ENCODE measurements at places on chromosomes 2 and 18.

DNA sequence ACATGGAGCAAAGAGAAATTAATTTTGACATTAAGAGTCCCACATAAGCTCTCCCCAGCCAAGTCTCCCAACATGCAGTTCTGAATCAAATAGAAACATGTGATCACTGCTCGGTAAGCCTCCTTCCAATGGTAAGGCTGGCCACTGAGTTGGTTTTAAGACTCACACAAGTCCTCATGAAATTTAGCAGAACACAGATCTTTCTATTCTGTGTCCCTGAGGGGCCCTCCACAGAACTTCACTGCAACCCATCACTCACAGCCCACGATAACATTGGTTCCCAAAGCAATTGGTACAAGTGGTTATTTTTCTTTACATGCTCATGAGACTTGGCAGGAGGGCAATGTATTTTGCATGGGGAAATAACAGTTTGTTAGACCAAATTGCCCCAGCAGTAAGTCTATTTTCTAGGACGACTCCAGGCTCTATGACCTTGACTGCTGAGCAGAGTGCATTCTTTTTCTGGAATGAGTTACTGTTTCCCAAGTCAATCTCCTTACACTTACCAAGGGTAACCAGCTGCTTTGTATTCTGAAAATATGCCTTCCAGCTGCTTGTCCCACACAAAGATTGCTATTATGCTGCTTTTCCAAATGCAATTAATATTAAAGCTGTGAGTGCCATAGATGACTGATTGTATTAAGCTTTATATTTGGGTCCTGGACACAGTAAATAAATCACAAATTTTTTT lies 142.3 kb upstream of the TANK start:
- DNase-seq = no peak

DNA sequence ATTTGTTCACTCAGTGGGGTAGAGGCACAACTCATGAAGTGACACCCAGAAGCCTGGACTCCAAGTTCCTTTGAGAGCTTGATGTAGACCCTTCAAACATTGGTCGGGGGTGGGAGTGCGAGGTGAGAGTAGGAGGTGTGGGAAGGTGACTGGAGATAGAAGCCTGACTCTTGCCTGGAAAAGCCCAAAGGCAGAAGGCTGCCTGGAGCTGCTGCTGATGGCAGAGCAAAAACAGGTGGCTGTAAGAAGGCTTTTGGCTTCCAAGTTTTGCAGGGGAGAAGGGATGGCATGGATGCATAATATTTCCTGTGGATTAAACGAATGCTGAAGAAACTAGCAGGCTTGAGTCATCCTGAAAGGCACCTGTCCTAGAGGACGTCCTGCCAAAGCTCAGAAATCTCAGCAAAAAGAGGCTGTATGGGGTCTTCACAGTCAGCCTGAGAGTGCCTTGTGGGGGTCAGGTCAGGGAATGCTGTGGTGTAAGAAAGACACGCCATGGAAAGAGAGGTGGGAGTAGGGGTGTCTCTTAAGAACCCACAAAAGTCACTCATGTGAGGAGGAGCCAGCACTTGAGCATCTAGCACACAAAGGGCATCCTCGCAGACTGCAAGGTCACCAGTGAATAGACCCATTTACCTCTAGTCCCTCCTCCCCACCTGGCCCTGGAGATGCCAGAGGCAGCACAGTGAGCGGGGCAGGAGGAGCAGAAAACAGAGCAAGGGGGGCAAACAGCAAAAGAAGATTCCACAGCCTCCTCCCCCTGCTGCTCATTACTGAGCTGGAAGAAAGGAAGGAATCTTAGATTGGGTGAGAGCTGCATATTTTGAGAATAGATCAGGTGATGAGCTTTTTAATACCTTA lies 37.5 kb downstream of the FASTKD2 start:
- no peak for DNase-seq

- no peak for DNase-seq
These were observed 53.9 kb downstream of the ANKRD44 start for GRCh38 chr2:197256547-197257170.

DNA sequence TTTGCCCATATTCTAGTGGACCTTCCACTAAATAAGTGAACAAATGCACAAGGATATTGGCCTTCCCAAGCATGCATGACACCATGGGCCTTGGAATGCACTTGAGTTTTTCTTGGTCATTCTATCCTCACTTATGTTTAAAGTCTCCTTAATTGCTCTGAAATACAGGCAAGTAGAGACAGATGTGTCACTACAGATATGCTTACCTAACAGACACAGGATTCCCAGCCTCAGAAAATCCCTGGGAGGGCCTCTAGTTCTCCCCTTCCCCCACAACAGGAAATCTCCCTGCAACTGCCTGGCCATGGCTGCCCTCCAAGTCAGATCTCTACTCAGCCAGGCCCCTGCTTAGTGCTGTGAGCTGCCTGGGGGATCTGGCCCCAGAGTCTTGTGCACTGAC lies 445.2 kb downstream of the IRS1 start:
- DNase-seq = no peak

DNA sequence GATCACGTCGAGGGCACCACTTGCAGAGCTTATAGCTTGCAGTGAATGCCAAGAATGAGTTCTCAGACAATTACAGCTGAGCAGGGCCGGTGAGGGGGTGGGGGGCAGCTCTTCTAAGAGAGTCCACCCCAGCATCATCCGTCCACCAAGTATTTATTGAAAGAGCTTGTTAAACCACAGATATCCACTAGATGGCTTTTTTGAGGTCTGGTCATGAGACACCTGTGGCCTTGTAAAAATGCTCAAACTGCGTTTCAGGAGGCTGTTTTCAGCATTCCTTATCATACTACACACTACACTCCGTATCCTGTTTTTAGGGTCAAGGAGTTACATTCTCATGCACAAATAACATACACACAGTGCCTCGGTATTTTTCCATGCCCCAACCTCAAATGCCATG lies 51.5 kb downstream of the DNAJC10 start:
- DNase-seq = no peak

DNA sequence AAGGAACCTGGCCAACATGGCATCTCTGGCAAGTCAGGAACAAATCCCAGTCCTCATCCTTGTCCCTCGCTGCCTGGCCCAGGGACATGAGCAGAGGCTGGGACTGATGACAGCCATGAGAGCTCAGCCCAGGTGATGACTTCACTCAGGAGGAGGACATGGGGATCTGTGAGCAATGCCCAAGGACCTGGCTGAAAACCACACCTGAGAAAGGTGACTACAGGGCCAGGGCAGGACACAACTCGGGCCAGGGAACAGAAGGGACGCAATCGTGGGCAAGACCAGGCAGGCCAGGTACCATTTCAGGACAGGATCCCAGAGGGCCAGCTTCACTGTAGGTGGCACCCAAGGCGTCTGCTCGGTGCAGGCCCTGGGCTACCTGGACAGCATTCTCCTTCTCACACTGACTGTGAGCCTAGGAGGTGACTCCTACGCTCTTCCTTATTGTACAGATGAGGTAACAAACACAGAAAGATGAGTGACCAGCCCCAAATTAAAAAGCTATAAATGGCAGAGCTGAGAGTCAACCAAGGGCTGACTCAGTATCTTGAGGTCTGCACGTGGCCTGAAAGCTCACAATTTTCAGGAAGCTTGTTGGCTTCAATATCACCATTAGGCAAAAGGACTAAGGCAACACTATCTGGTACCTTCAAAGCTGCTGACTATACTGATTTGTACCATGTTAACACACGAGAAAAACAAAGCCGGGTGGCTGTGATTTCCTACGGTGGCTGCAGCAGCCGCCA lies 141.1 kb downstream of the EIPR1 start:
- no peak for DNase-seq

DNA sequence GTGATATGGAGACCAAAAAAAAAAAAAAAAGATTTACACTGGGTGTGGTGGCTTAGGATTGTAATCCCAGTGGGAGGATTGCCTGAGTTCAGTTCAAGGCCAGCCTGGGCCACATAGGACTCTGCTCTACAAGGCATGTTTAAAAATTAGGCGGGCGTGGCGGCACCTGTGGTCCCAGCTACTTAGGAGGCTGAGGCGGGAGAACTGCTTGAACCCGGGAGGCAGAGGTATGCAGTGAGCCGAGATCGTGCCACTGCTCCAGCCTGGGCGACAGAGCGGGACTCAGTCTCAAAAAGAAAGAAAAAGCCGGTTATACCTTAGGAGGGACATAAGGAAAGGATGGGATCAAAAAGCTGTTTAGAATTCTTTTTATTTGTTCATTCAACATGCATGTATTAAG lies 707 bp upstream of the SPDYA start:
- DNase-seq = no peak

DNA sequence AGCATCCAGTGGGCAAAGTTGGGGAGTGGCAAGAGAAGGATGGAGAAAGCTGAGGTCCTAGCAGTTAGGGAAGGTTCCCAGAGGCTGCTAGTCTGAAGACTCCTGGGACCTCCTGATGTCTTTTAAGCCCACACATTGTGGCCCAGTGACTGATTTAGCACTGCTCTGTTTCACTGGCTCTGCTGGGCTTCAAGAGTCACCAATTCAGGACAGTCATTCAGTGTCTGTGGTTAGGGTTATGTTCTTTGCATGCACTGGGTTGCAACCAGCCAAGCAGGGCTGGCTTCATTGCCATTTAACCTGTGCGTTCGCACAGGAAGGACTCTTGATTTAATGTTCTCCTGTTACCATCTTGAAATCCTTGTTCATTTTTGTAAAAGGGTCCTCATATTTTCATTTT lies 199.2 kb downstream of the ICOS start:
- DNase-seq = no peak

- DNase-seq = no peak
These were observed 47.4 kb downstream of the TSPYL6 start for GRCh38 chr2:54208364-54209240.

DNA sequence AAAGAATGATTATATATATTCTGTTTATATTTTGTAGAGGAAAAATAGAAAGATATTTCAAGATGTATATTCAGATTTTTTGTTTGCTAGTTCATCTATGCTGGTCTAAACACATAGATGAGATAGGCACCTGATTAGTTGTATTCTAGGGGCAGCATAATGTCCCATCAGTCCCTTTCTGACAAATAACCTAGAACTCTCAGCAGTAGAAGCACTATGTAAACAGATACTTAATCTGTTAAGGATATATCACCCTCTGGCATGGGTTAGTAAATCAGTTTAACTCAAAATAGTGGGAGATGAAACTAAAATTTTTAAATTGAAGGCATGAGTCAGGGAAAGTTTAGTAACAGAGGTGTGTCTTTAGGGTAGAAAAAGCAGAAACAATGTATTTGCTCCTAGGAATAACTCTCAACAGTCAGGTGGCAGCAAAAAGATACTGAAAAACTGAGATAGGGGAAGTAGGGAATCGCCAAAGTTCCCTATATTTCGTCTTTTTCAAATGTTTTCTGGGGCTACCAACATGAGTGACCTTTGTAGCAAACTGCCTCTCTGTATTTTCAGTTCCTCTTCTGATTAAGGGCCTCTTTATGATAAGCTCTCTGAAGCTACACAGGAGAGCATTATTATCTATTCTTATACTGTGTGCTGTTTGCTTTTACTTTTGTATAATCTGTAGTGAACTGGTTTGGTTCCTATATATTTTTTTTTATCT lies 5.7 kb downstream of the PPP1R1C start:
- no peak for DNase-seq

DNA sequence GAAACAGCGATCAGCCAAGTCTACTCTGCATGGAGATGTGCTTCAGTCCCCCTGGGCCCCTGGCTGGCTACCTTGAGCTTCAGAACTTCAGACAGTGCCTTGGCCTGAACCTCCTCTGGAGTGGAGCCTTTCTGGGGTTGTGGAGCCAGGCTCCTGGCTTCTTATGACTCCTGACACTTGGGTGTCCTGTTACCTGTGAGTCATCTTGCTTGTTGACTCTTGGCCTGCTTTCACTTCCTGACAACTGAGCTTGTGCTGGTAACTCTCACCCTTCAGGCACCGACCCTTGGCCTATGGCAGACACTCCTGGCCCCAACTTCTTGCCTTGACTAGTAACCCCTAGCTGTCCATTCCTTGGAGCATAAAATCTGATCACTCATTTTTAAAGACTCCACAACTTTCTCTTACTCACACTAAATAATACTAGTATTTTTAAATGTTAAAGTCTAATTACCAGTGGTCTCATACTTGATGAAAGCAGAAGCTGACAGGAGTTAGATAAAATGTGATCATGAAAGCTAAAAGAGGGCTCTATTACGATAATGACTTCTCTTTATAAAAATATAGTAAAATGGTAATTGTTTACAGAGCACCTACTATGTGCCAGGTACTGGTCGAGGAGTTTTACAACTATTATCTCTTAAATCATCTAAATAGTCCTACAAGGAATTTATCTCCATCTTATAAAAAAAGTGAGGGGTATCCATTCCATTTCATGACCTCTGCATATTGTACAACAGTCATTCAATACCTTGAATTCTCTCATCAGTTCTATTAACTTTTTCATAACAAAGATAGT lies 46.3 kb upstream of the VIT start:
- DNase-seq = no peak

DNA sequence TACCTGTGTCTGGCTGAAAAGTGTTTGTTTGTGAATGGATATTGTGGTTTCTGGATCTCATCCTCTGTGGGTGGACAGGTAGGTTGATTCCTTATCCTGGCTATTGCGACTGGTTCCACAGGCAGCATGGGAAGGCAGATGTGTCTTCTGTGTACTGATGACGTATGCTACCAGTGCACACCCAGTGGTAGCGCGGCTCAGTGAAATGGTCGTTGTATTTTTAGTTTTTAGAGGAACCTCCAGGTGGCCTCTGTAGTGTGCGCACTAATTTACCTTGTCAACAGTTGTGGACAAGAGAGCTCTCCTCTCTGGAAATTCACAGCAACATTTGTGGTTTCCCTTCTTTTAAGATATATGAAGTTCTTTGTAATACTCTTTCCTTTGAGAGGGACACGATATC lies 52.5 kb downstream of the CCDC74A start:
- DNase-seq = no peak

DNA sequence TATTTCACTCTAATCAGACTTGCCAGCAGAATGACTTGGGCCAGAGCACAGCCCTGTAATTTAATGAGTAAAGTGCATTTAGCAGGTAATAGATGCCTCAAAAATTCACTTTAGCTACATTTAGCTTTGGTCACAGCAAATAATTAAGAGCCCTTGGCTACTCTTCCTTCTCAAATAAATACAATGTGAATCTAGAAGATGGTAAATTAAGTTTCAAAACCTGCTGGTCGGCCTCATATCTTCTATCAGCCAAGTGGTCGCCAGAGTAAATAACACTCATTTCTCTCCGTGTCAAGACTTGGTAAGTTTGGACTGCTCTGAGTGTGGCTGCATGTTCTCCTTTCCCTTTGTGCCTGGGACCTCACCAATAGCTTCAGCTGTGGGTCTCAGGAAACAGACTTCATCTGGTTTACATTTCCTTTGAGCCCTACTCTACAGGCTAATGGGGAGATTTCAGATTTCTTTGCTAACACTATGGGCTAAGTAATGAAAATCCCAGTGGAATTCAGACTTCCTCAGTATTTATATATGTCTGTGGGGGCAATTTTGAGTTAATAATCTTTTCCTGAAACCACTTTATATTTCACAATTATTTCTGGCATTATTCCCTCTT lies 375.8 kb downstream of the RBM43 start:
- no peak for DNase-seq

GRCh38 chr2:241161646-241162281 lies 11.5 kb downstream of the PPP1R7 start:
- no peak for DNase-seq

All from NCI-H187 treated with DMSO at 0.1 percent for 48 hours (cell line).